ENCODE measurements at places on chromosomes 3 and 15.

- DNase-seq, result no peak
These were observed at the start of gene PLA1A for GRCh38 chr3:119597548-119598288. Gene PLA1A (plus strand): TSS chr3:119597885. CDS start chr3:119597914, 29 bp downstream.

- no peak for DNase-seq
These were observed 24.0 kb upstream of the SPTBN5 start for GRCh38 chr15:41917767-41918430.

- no peak for DNase-seq
These were observed 109.4 kb downstream of the KLF13 start for GRCh38 chr15:31435912-31436628.

DNA sequence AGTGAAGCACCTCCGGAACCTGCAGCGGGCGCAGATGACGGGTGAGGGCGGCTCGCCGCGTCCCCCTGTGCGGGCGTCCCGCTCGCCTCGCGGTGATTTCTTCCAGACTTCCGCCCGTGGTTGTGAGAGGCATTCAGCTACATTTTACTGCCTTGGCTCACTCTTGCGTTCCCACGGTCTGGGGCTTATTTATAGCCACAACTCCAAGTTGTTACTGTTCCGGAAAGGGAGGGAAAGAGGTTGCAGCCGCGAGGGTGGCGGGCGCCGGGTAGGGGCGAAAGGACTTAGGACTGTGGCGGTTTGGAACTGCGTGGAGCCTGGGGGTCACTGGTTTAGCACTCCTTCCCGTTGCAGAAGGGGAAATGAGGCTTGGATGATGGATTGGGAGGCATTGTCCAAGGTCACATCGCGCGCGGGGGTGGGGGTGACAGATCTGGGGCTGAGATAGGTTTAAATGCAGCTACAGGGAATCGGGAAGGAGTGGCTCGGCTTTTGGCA lies 1.1 kb downstream of the HES1 start:
- DNase-seq, result no peak

DNA sequence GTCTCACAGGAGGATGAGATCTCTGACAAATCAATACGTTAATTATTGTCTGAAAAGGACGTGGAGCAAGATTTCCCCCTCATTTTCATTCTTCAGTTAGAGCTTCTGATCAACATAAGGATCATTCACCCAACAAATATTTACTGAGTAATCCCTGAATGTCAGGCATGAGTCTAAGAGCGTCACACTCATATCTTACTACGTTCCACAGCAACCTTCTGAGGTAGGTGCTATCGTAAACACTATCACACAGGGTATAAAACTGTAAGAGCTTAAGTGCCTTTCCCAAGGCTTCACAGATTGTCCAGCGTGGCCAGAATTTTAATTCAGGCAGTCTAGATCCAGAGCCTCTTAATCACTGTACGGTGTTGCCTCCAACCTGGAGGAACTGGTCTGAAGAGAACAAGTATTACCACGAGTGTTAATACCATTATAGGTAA lies 10.6 kb upstream of the TM4SF1 start:
- no peak for DNase-seq

DNA sequence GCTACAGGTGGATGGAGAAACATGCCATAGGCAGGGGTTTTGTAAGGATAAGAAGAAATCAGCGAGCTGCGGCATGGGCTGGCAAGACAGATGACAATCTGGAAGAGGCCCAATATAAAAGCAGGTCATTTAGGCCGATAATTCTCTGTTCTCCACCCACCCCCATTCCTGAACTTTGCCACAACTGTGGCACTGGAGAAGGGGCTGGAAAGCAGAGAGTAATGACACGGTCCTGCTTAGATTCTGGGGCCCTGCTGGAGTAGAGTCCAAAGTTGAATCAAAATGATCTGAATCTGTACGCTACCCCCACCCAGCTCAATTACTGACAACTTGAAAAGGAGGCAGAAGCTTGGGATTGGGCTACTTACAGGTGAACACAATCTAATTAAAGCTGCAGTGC lies 18.4 kb upstream of the BUB1B start:
- no peak for DNase-seq

GRCh38 chr3:194255252-194256039 lies 95.7 kb downstream of the CPN2 start:
- no peak for DNase-seq

DNA sequence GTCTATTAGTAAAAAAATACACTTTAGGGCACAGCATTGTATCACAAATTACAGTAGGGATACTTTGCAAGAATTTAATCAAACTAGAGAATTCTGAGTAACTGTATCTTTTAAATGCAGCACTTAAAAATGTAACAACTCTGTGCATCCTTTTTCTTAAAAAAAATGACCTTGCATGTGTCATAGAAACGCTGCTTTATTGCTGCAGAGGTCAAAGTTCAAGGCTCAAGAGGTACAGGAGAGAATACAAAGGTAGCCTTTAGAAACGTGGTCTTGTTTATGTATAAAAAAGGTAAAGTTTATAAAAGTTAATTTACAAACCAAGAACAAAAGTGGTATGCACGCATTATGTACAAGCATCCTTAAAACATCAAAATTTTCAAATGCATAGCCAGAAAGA lies 122.0 kb downstream of the TJP1 start:
- DNase-seq, result no peak

DNA sequence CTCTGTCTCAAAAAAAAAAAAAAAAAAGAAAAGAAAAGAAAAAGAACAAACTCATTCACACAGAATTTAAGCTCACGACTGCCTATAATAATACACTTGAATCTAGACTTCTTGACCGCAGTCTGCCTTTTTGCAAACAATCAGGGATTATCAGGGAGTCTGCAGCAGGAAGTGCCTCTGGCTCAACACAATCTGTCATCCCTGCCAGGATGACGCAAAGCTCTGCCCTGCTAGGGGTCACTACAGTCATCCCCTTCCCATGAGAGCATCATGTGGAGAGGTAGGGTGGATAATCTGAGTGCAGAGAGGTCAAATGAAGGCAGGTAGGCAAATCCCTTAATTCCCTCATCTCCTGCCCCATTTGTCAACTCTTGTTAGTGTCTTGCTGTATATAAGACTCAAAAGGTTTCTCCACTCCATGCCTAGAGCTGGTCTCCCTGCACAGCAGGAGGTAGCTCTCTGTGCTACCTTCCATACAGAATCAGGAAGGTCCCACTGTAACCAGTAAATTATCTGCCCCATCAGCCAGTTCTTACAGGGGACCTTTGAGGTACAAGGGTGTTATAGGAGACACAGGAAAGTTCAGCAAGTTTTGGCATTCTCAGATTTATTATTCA lies 4.2 kb downstream of the UBAP1L start:
- no peak for DNase-seq

- DNase-seq, result no peak
These were observed 69.6 kb downstream of the EEFSEC start for GRCh38 chr3:128222796-128223385.

DNA sequence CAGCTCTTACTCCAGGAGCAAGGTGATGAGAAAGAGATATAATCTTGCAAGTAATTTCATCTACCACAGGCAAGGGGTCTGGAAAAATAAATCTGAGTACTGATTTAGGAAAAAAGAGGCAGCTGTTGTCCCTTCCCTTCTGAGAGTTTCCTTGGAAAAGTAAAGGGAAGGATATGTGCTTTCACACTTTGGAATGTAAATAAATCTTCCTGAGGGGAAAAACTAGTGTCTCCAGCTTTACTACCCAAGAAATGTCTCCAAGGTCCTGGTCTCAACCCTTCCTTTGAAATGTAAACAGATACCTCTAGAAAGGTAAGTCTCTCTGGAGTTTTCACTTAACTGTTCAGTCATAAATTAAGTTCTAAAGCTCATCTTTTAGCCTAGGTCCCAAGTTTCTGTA lies 102.6 kb downstream of the DPH6 start:
- no peak for DNase-seq

GRCh38 chr3:155321418-155321817 lies 27.9 kb upstream of the STRIT1 start:
- DNase-seq, result no peak

GRCh38 chr3:54360320-54360719 lies 238.0 kb downstream of the CACNA2D3 start:
- no peak for DNase-seq

GRCh38 chr3:30439451-30440053 lies 166.8 kb upstream of the TGFBR2 start:
- DNase-seq, result no peak

GRCh38 chr15:73952913-73953750 lies 26.9 kb downstream of the LOXL1 start:
- no peak for DNase-seq

DNA sequence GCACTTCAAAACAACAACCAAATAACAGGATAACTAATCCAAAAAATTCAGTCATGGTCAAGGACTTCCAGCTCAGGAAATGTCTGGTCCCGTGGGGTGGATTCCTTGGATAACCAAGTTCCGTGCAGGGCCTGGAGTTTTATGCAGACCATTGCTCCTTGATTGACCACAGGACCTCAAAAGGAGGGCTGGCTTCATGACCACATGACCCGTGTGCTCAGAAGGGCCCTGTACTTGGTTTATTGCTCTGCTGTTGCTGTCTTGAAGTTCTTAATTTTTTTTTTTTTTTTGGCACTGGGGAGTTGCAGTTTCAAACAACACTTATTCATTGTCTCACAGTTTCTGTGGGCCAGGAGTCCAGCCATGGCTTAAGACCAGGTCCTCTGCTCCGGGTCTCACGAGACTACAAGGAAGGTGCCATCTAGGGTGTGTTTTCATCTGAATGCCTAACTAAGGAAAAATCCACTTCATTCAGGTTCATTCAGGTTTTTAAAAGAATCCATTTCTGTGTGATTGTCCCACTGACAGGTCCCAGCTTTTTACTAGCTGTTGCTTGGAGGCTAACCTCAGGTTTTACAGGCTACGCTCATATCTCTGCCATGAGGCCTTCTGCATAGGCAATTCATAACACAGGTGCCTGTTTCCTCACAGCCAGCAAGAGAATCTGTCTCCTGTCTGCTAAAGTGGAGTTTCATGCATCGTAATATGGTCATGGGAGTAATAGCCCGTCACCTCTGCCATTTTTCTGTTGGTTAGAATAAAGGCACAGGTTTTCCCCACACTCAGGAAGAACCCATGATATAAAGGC lies 65.3 kb downstream of the FLNB start:
- no peak for DNase-seq

DNA sequence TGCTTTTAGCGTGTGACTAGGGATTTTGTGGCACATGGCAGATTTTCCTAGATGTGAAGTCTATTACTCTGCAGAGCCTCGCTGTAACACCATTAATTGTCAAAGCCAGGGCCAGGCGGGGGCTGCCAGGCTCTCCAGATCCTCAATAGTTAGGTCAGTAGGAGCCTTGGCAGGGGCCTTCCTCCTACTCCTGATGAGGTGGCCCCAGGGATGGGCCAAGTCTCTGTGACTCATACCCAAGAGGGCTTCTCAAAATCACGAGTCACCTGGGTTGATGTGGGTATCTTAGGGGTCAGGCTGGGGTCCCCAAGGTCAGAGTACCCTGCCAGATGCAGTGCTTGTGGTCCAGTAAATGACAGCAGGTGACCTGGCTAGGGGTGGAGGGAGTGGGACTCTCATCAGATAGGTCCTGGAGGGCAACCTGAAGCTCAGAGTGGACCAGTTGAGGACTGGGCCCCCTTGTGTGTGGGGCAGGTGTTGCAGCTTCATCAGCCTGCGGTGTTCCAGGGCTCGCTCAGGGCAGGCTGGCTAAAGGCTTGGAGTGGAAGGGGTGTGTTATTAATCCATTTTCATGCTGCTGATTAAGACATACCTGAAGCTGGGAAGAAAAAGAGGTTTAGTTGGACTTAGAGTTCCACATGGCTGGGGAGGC lies 88.5 kb upstream of the MYZAP start:
- DNase-seq, result no peak

GRCh38 chr3:183159333-183159732 lies 3.2 kb downstream of the LAMP3 start:
- DNase-seq, result no peak

GRCh38 chr15:67080900-67081431 lies 15.6 kb downstream of the SMAD3 start:
- DNase-seq, result no peak

- DNase-seq, result no peak
These were observed 80.1 kb downstream of the AQR start for GRCh38 chr15:34889476-34889875.

GRCh38 chr3:108602249-108602934 lies 12.9 kb downstream of the DZIP3 start:
- no peak for DNase-seq

- no peak for DNase-seq
These were observed 283.3 kb upstream of the ROBO2 start for GRCh38 chr3:76756577-76756976.

- no peak for DNase-seq
These were observed 52.1 kb downstream of the TGFBR2 start for GRCh38 chr3:30658328-30659052.

DNA sequence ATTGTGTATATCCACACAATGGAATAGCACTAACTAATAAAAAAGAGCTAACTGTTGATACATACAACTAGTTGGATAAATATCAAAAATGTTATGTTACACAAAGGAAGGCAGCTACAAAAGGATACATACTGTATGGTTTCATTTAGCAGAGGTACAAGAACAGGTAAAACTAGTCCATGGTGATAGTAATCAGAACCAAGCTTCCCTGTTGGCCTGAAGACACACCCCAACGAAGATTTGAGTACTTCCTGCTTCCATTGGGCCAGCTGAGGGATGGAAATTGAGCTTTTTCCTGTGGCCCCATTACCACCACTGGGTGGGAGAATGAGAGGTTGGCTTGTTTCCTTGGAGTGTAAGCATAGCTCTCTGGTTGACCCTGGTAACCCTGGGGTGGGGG lies 117.3 kb upstream of the CADPS start:
- no peak for DNase-seq

DNA sequence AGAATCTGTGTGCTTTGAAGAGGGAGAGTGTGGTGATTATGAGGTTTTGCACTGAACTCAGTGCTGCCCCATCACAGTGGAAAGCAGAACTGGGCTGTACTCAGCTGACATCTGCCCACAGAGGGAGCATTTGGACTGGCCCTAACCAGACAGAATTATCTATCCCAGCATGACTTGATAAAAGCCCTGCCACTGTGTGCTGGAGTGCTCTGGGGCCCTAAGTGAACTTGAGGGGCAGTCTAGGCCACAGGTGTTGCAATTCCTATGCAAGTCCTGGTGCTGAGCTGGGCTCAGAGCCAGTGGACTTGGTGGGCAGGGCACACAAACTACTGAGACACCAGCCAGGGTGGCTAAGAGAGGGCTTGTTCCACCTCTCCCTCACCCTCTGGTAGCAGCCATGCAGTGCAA lies 269.2 kb upstream of the CTNNB1 start:
- no peak for DNase-seq

- no peak for DNase-seq
These were observed 346.6 kb downstream of the ZBTB20 start for GRCh38 chr3:114800272-114801031.
